ENCODE measurements at places on chromosomes 3 and 15. TPM values are rescaled to one million over a fixed set of nuclear protein-coding genes. Genes with fewer than 3 reads are reported as not detected.

GRCh38 chr3:179848711-179849110 is 188.0 kb downstream of the PEX5L start:
- no peak for DNase-seq

DNA sequence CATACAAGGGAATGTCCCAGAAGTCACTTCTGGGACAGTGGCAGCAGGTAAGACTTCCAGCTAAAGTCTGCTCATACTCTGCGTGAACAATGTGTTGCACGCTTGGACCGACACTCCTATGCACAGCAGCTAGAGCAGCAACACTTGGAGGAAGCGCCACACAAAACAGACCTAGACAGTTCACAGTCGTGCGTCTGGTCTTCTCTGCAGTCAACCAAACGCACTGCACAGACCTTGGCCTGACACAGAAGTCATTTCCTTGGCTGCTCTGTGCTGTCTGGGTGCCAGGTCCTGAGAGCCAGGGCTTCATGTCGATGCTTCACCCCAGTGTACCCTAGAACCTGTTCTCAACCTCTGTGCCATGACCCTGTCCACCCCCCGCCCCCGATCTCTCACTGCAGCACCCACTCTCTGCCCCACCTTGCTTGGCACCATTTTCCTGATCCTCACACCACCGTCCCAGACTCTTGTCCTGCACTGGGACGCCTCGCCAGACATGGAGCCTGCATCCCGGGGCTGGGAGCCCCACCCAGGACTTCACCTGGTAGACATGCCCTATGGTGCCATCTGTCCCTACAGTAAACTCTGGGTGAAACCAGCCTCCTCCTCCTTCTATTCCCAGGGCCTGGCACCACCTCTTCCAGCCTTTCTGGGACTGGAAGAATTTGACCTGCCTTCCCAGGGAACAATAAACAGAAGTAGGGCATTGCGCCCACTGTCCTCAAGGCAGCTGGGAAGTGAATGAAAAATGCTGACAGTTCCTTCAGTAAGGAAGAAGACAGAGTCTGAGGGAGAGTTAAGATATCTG is 3.1 kb downstream of the ATP10A start:
- no peak for DNase-seq

GRCh38 chr3:38655708-38656300 is 6.3 kb upstream of the SCN5A start:
- no peak for DNase-seq

- no peak for DNase-seq
These were observed 2.8 kb downstream of the NUP210 start for GRCh38 chr3:13417166-13417947.

- no peak for DNase-seq
These were observed 59.1 kb downstream of the TRIM42 start for GRCh38 chr3:140736863-140737460.

- DNase-seq = no peak
These were observed 46.6 kb downstream of the XXYLT1 start for GRCh38 chr3:195224156-195224979.

DNA sequence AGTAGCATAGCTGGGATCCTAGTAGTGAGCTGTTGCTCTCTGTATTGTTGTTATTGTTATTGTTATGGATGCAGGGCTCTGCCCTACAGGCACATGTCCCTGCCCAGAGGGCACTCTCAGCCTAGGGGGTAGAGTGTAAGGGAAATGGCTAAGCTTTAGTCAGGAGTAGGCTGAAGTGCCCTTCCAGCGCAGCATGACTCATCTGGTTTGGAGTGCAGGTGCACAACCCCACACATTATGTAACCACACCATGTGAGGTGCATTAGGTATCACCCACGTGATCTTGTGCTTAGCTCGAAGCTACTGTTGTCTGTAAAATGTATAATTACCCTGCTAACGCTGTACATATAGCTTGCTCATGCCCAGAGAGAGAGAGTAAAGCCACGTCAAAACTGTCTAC is 48.3 kb upstream of the TIPARP start:
- no peak for DNase-seq

GRCh38 chr15:101504373-101504772 is 14.9 kb upstream of the PCSK6 start:
- no peak for DNase-seq

DNA sequence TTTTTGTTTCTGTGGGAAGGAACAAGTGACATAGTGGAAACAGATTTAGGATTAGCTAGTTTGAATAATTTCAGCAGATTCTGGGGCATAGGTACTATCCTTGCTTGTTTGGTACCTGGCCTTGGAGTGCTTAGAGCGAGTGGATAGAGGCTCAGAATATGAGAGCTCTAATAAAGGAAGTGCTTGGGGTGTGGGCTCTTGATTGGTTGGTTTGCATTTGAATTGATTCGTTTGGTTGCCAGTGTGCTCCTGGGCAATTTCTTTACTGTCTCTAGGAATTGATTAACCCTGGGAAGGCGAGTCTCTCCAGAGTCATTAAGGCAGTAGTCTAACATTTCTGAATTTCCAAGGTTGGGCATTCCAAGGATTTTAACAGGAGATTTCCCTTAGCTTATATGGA is 98.0 kb downstream of the DTWD1 start:
- no peak for DNase-seq

DNA sequence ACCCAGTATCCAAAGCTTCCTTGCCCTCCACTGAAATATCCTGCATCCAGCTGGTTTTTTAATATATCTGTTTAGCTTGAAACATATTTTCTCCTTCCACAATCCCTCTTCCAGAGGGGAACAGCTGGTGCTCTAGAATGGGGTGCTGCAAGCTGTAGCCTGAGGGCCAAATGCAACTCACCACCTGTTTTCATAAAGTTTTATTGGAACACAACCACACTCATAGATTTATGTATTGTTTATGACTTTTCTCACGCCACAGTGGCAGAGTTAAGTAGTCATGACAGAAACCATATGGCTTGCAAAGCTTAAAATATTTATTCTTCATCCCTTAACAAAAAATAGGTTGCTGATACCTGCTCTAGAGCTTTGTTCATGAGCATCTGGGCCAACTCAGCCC is 298.7 kb downstream of the CLSTN2 start:
- DNase-seq = no peak

GRCh38 chr3:132311316-132311715 is 5.9 kb upstream of the ACP3 start:
- no peak for DNase-seq

GRCh38 chr15:58522391-58522790 is 90.6 kb downstream of the LIPC start:
- DNase-seq = no peak

The OCA2 gene
- total RNA-seq = not detected

The GRM7 gene
- total RNA-seq = 0.14 TPM

The CCDC33 gene
- not detected for total RNA-seq

The FSD2 gene
- not detected for total RNA-seq

The PSTPIP1 gene
- 1.0 TPM for total RNA-seq

The RASL12 gene
- total RNA-seq = not detected
